HFFc6 (cell line): ENCODE measurements at places on chromosomes 2 and 18. TPM values are rescaled to one million over a fixed set of nuclear protein-coding genes. Genes with fewer than 3 reads are reported as not detected.

The SERPINB10 gene
- total RNA-seq, result 1.3 and 2.3 TPM in 2 replicates

The ARL5A gene
- total RNA-seq, result 36.6 to 46.6 TPM (median 36.9 TPM) in 3 replicates

The HOXD9 gene
- 2.3 to 2.7 TPM (median 2.4 TPM) in 3 replicates for total RNA-seq

The LRRC30 gene
- not detected in 2 replicates for total RNA-seq

DNA sequence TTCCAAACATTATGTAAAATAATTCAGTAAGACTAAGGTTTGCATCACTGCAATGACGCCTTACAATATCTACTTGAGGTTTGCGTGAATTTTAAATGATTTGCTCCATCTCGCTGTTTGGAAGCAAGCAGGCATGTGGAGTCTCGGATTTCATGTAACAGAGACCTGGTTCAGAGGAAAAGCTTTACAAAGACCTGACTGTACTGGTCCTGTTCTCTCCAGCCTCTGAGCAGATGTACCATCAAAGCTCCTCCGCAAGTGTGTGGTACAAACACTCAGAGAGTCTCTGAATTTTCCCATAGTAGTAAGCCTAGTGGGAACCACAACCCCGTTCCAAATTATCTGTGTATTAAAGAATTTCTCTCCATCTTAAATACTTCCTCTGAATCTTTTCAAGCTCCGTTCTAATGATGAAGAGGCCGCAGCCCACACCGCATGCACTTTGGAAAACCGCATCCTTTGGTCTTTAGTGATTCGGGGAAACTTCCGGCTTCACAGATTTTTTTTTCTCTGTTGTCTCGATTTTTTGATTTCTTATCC is 728.1 kb upstream of the SOX11 start:
- no peak for DNase-seq

GRCh38 chr2:85950743-85951142 is 62.0 kb upstream of the ST3GAL5 start:
- DNase-seq, result no peak

- DNase-seq, result no peak
These were observed 369.7 kb downstream of the INSIG2 start for GRCh38 chr2:118457951-118458350.

DNA sequence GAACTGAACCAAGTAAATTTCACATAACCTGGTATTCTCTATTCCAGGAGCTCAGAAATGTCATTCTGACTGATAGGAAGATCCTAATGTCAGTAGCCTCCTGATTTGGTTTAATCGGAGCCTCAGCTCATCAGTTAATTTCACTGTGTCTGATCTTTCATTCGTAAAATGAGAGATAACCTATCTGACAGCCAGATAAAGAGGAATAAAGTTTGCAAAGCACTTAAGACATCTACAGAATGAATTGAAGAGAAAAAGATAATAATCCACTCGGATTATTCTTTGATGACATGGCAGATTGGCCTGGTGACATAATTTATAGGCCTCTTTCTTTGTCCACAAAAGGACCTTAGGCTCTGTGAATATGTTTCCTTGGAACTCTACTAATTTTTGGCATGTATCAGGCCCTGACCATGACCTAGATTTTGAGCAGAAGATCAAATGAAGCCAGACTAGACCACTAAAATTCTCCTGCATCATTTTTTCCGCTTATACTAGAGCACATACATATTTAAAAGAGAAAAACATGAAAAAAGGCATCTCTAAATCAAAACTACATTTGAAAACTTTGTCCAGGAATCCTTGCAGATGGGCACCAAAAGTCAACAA is 312.4 kb downstream of the MTX2 start:
- no peak for DNase-seq

GRCh38 chr2:41496908-41497307 is 550.9 kb upstream of the PKDCC start:
- DNase-seq, result no peak

GRCh38 chr2:232260075-232260474 is 118.5 kb upstream of the ALPP start:
- peak; percentile 89 for DNase-seq

DNA sequence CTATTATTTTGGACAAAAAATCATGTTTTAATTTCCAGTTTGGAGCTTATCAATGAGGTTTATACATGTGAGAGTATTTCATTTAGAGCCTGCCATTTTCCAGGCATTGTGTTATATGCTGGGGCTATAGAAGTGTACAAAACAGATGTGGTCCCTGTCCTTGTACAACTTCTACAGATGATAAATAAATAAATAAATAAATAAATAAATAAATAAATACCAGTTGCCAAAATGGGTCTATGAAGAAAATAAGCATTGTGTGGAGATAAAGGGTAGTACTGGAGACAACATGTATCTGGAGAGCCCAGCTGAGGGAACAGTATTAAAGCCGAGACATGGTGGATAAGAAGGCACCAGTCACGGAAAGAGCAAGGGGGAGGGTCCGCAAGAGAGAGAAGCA is 210.0 kb downstream of the SS18 start:
- no peak for DNase-seq

DNA sequence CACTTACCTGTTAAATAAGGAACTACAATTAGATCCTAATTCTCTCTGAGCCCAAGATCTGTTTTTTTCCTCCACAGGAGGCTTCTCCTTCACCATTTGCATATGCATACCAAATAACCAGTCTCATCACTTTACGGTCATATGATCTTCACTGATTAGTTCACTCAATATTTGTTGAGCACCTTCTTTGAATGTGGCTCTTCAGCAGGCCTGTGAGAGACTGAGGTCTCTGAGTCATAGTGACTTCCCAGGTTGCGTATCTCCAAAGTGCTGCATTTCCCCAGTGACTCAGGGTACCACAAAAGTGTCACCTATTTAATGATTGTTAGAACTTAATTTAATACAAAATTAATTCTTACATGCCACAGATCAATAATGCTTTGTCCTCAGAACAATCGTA is 108.8 kb upstream of the TRIB2 start:
- DNase-seq, result peak; percentile 27

DNA sequence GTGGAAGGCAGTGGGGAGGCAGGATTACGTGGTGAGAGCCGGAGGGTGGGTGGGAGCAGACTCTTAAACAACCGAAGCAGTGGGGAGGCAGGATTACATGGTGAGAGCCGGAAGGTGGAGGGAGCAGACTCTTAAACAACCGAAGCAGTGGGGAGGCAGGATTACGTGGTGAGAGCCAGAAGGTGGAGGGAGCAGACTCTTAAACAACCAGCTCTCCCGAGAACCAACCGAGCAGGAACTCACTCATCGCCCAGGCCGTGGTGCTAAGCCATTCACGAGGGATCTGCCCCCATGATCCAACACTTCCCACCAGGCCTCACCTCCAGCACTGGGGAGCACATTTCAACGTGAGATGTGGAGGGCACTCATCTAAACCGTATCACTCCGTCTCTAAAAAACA is 87.7 kb downstream of the RTP5 start:
- DNase-seq, result no peak

DNA sequence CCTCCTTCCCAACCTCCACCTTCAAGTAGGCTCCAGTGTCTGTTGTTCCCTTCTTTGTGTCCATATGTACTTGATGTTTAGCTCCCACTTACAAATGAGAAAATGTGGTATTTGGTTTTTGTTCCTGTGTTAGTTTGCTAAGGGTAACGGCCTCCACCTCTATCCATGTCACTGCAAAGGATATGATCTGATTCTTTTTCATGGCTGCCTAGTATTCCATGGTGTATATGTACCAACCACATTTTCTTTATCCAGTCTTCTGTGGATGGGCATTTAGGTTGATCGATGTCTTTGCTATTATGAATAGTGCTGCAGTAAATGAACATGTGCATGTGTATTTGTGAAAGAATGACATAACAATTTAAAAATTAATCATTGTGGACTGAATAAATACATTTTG is 19.5 kb upstream of the TFPI start:
- DNase-seq, result no peak

- DNase-seq, result no peak
These were observed 123.2 kb downstream of the B3GNT2 start for GRCh38 chr2:62319070-62319469.

- no peak for DNase-seq
These were observed 203.3 kb upstream of the SMAD2 start for GRCh38 chr18:48133671-48134251.

DNA sequence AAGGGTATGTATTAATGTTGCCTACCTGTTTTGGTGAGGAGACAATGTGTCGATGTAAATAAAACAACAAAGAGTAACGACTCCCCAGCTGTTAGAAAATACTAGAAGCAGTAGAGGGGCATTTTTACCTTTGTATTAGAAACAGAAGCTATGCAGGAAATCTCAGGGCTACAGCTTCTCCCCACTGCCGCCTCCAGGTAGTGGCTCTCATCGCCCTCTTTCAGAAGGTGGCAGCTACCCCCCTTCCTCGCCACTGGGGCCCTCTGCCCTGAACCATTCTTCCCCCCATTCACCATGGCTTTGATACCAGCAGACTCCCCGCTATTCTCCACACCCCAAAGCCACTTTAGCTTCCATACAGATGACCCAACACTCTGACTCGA is 6.7 kb downstream of the PLA2R1 start:
- no peak for DNase-seq

GRCh38 chr2:7742301-7742700 is 825.1 kb downstream of the RNF144A start:
- no peak for DNase-seq

- peak; percentile 45 for DNase-seq
These were observed 32.7 kb downstream of the QPCT start for GRCh38 chr2:37377187-37377532.

GRCh38 chr2:48113767-48114166 is 207.5 kb upstream of the FBXO11 start:
- no peak for DNase-seq

DNA sequence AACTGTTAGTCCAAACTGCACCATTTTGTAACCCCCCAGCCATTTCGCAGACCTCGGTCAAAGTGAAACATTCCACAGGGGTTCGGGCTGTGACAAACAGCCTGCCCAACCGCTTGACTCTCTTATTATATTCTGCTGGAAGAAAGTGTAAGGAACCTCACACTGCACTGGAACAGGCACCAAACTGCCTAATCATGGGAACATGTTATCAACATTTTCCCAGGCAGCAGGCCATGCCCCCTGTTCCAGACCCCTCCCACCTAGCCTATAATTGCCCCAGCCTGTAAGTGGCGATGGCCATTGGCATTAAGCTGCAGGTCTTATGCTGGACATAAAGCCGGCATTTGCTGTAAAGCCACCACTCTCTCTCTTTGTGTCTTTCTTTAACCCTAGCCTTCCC is 16.9 kb downstream of the LYG2 start:
- DNase-seq, result no peak

DNA sequence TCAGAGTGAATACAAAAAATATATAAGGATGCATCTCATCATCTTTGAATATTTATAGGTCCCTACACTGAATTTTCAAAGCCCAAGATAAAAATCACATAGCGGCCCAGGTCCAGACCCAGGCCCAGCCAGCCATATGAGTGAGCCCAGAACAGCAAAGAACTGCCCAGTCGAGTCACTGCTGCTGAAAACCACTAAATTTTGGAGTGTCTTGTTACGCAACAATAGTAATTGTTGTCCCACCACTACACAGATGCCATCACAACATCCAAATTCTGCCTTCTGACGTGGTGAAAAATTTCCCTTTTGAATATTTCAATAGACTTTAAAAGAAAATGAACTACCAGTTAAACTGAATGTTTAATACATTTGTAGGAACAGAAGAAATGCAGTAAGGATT is 5.7 kb downstream of the C18orf32 start:
- no peak for DNase-seq

GRCh38 chr2:60735496-60736250 is 20.4 kb upstream of the PAPOLG start:
- DNase-seq, result no peak

DNA sequence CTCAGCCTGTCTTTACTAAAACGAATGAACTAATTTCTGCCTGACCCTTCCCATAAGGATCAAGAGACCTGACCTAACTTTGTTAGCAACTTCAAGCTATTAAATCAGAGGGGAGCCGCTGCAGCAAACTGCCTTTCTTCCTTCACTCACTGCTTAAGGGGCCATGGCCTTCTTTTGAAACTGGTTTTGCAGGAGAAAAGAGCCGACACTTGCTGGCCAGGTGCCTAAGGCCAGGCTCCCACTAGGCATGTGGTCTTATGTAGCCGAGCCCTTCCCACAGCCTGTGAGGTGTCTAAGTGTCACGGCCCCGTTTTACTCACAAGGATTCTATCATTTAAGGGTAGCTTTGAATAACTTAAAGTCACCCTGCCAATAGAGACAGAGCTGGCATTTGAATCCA is 130.8 kb downstream of the ZNF236 start:
- no peak for DNase-seq

- DNase-seq, result no peak
These were observed 92.0 kb downstream of the ARMC9 start for GRCh38 chr2:231290321-231291015.

DNA sequence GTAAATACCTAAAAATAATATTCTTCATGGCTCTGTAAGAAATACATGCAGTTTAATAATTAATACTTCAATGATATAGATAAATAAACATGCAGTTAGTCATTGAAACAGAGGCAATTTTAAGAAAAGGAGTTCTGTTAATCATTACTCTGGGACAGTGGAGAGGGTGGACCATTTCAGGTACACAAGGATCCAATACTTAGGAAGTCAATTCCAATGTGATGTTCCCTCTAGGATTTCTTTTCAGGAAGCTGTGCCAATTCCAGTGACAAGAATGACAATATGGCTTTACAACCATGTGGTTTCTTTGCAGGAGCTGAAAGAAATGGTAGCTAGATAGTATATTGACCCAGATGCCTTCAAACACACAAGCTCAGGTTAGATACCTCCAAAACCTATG is 175.8 kb upstream of the NETO1 start:
- no peak for DNase-seq

DNA sequence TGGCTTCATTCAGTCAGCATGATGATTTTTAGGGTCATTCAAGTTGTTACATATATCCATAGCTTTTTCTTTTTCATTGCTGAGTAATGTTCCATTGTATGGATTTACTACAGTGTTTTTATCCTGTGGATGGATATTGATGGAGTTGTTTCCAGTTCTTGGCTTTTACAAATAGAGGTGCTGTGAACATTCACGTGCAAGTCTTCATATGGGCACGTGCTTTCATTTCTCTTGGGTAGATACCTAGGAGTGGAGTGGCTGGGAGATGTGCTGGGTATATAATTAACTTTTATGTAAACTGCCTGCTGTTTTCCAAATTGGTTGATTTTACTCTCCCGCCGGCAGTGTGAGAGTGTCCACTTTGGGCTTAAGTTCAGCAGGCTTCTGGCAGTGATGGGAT is 16.5 kb downstream of the AGAP1 start:
- no peak for DNase-seq

DNA sequence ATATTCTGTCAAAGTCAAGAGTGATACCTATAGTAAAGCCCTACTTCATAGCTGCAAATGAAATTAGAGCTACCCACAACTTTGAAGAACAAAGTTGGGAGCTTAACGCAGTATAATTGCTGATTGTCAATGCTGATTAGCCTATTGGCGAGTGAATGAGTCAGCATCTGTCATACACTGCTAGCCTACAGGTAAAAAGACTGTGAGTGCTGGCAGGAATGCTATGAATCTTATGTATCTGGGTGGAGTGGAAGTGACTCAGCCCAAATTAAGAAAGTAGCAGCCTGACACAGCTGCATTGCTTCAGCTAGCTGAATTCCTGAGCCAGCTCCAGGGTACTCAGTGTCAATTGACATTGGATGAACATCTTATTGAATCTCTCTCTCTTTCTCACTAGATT is 179.4 kb upstream of the DCC start:
- DNase-seq, result no peak
